ENCODE measurements at places on chromosomes 11 and 22. TPM values are rescaled to one million over a fixed set of nuclear protein-coding genes. Genes with fewer than 3 reads are reported as not detected.

DNA sequence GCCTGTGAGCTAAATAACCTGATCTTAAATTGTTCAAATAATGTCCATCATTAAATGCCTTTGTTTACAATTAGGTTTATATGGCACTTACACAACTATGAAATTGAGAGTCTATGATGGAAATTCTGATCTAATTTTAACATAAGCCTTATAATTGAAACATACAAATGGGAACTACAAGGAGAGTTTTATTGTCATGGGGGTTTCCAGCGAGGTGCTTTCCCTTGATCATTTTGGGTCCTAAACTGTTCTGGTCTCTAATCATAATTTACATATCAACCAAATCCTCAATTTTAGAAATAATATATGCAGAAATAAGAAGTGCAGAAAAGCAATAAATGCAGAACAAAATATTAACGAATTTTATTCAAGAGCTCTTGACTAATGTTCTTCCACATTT lies 44.9 kb downstream of the RRAS2 start:
- no peak overlapping the region for H3K27ac ChIP-seq
- H3K4me1 ChIP-seq = peaks cover 31% of the 10 kb centered on the region
- H3K4me3 ChIP-seq = no peak overlapping the region
- DNase-seq = no peak

- peak; percentile 43 for DNase-seq
- H3K27me3 ChIP-seq = no peaks in the 10 kb centered on the region
- peaks cover 3% of the 10 kb centered on the region for H3K36me3 ChIP-seq
- H3K27ac ChIP-seq = no peak overlapping the region
- no peak overlapping the region for H3K4me3 ChIP-seq
- peaks cover 23% of the 10 kb centered on the region for H3K4me1 ChIP-seq
Measured at GRCh38 chr11:297586-298405, 1.5 kb downstream of the IFITM5 start.

GRCh38 chr22:22836635-22837034 lies 51.0 kb upstream of the IGLL5 start:
- DNase-seq = no peak
- peaks cover 13% of the 10 kb centered on the region for H3K4me1 ChIP-seq
- H3K27ac ChIP-seq = no peak overlapping the region
- no peak overlapping the region for H3K4me3 ChIP-seq
- H3K27me3 ChIP-seq = no peaks in the 10 kb centered on the region
- H3K36me3 ChIP-seq = no peaks in the 10 kb centered on the region

GRCh38 chr11:16338393-16338792 lies 18.0 kb downstream of the SOX6 start:
- no peak for DNase-seq
- H3K4me1 ChIP-seq = no peaks in the 10 kb centered on the region
- H3K4me3 ChIP-seq = no peak overlapping the region
- H3K27ac ChIP-seq = no peak overlapping the region
- no peaks in the 10 kb centered on the region for H3K27me3 ChIP-seq

- no peak overlapping the region for H3K4me3 ChIP-seq
- DNase-seq = no peak
- no peaks in the 10 kb centered on the region for H3K27me3 ChIP-seq
- H3K4me1 ChIP-seq = no peaks in the 10 kb centered on the region
Measured at GRCh38 chr11:132095230-132096131, 725.1 kb downstream of the NTM start.

DNA sequence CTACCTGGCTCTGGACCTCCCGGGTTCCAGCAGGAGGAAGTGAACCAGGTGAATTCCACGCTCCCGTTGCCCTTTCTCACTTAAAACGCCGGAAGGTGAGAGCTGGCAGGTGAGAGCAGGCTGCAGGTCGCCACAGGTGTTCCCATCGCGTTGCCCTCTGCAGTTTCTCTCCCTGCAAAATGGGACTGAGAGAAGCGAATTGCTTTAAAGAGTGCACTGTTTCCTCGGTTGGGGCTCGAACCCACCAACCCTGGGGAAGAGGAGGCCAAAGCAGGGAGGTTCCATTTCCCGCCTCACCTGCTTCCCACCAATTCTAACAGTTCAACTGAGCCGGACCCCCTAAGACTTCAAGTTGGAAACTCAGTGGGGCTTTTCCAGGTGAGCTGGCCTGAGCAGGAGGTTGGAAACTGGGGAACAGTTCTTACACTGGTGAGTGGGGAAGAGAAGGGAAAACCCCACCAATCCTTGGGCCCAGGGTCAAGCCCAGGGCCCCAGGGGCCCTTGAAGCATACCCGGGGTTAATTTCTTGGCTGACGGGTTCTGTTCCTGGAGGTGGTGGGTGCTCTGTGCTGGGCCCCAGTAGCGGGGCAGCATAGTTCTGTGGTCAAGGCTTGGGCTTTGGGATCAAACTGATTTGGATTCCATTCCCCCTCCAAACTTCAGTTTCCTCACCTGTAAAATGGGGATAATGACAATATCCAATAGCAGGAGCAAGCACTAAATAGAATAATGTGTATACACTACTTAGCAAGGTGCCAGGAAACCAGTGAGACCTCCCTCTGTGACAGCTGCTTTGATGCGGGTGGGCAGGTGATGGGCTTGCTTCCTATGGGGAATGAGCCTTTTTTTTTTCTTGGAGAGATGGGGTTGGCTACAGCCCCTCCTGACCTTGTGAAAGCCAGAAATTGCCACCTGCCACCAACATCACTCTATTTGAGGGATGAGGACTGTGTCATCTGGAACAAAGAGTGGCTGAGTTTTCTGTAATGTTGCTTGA lies 788 bp downstream of the CD82 start:
- H3K4me3 ChIP-seq = peak overlapping the region; percentile 97
- H3K27ac ChIP-seq = peak overlapping the region; percentile 82
- H3K27me3 ChIP-seq = no peaks in the 10 kb centered on the region
- peaks cover 53% of the 10 kb centered on the region for H3K4me1 ChIP-seq

DNA sequence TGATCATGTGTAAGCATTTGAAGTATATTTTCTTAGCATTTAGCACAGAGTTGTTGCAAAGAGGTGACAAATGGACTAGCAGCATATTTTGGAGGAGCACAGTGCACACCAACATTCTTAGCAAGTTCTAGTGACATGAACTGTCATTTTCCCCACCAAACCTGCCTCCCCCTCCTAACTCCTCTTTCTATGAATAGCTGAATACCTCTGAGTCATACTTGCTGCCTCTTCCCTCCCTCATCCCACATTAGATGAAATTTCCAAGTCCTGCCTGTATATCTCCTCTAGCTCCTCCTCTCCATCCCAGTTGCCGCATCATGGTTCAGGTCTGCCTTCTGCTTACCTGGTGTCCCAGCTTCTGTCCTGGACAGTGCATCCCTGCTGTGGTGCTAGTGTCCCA lies 7.2 kb downstream of the OSBP2 start:
- H3K4me1 ChIP-seq = no peaks in the 10 kb centered on the region
- H3K27me3 ChIP-seq = no peaks in the 10 kb centered on the region
- no peak overlapping the region for H3K4me3 ChIP-seq
- no peaks in the 10 kb centered on the region for H3K36me3 ChIP-seq
- no peak for DNase-seq

DNA sequence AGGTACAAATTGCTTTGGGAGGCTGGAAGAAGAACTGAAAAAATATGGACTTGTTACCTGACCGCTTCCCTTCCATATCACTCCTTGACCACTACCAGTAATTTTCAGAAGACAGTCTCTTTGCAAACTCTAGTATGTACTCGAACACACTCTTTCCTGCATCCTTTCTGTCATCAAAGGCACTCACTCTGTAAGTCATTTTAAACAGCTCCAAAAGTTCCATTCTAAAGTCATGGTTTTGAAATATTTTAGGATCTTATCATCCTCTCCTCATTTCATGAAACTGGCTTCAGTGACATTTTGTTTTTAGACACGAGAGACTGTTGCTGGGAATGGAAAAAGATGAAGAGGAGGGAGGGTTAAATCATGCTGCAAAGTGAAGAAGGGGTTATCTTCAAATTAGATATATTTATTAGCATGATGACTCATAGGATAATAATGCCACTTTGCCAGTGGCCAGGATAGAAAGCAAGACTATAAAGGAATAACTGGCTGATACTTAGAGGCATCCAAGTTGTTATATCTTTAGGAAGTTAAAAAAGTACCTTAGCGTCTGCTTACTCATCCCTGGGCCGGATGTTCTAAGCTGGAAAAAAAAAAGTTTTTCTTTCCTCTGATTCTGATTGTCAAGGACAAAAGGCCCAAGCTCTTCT lies 549.3 kb downstream of the METTL15 start:
- no peaks in the 10 kb centered on the region for H3K36me3 ChIP-seq
- H3K4me3 ChIP-seq = no peak overlapping the region
- no peaks in the 10 kb centered on the region for H3K27me3 ChIP-seq
- DNase-seq = no peak
- H3K4me1 ChIP-seq = no peaks in the 10 kb centered on the region
- no peak overlapping the region for H3K27ac ChIP-seq

DNA sequence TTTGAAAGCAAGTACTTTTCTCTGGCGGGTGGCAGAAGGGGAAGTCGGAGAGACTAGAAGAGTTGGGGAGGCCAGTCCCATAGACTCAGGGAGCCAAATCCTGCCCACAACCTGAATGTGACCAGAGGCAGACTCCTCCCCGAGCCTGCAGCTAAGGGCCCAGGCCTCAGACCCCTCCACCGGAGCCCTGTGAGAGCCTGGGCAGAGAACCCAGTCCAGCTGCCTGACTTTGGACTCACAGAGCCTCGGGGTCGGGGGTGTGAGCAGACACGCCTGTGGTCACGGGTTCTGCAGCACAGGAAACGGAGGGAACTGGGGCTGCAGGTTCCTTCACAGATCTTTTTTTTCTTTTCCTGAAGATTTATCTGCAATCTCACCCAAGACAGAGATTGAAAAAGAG lies 312.3 kb downstream of the CTTN start:
- H3K36me3 ChIP-seq = no peaks in the 10 kb centered on the region
- no peak for DNase-seq
- H3K27me3 ChIP-seq = no peaks in the 10 kb centered on the region
- H3K27ac ChIP-seq = no peak overlapping the region
- no peak overlapping the region for H3K4me3 ChIP-seq
- no peaks in the 10 kb centered on the region for H3K4me1 ChIP-seq

- DNase-seq = no peak
- no peak overlapping the region for H3K27ac ChIP-seq
- no peaks in the 10 kb centered on the region for H3K27me3 ChIP-seq
- H3K4me1 ChIP-seq = no peaks in the 10 kb centered on the region
- H3K4me3 ChIP-seq = no peak overlapping the region
- H3K36me3 ChIP-seq = no peaks in the 10 kb centered on the region
Measured at GRCh38 chr11:86575927-86576326, 96.5 kb downstream of the ME3 start.

DNA sequence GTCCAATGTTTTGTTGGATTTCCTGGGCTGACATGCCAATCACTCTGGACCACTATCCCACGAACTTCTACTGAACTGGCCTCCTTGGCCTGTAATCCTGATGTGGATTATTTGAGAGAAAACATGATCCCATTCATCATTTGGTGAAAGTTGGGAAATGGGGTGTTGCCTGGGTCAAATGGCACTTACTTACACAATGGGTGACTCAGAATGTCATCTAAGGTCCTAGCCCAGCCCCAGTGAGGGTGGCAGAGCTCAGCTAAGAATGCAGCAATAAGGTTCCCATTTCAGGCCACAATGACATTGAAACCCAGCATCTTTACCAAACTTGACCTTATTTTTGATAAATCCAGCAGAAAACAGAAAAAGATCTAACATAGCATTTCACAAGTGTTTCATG lies 8.0 kb upstream of the DSCAML1 start:
- no peaks in the 10 kb centered on the region for H3K36me3 ChIP-seq
- no peaks in the 10 kb centered on the region for H3K27me3 ChIP-seq
- no peak for DNase-seq
- no peak overlapping the region for H3K27ac ChIP-seq
- peaks cover 10% of the 10 kb centered on the region for H3K4me1 ChIP-seq

GRCh38 chr11:1307163-1307870 lies 2.1 kb downstream of the TOLLIP start:
- no peaks in the 10 kb centered on the region for H3K36me3 ChIP-seq
- H3K4me3 ChIP-seq = no peak overlapping the region
- peaks cover 45% of the 10 kb centered on the region for H3K4me1 ChIP-seq

DNA sequence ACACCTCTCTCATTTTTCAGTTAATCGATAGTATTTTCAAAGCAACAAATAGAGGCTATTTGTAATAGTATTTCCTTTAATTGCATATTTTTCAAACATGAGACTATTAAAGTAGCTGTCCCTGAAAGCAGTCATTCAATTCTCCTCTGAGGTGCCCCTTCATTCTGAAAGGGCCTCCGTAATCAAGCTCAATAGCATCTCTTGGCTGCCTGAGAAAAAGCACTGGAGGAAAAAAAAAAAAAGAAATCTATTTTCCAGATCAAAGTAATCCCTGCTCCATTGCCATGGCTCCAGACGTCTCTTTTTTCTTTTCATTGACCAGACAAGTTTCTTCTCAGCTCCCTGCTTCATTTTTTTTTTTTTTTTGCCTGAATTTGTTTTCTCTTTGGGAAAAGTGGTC lies 154.5 kb upstream of the BLID start:
- no peak for DNase-seq
- no peaks in the 10 kb centered on the region for H3K36me3 ChIP-seq
- H3K4me3 ChIP-seq = no peak overlapping the region
- H3K27ac ChIP-seq = no peak overlapping the region
- no peaks in the 10 kb centered on the region for H3K4me1 ChIP-seq

DNA sequence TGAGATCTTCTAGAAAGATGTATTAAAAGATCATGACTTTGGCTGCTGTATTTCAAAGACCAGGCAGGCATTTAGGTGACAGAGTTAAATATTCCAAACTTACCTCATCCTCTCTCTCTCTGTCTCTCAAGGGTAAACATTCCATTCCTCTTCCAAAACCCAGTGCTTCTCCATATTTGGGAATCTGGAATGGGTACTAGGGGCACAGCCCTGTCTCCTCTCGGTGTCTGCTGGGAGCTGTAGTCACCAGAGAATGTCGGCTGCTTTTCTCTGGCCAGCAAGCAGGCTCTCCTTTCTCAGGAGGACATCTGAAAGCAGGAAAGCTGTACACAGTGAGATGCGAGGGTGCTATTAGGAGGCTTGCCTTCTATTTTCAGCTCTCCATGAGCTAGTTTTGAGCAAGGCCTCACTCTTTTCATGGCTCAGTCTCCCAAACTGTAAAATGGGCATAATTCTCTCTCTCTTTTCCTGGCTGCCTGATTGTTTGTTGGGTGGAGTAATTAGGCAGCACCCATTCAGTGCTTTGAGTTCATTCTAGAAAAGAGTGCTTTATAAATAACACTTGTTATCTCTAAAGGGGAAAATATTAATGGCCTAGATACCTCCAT lies 9.3 kb upstream of the PEX26 start:
- DNase-seq = no peak
- no peak overlapping the region for H3K27ac ChIP-seq
- peaks cover 10% of the 10 kb centered on the region for H3K27me3 ChIP-seq
- H3K4me1 ChIP-seq = no peaks in the 10 kb centered on the region

GRCh38 chr11:35825386-35825785 lies 118.5 kb upstream of the LDLRAD3 start:
- no peak overlapping the region for H3K4me3 ChIP-seq
- DNase-seq = no peak
- no peak overlapping the region for H3K27ac ChIP-seq
- H3K36me3 ChIP-seq = no peaks in the 10 kb centered on the region
- H3K4me1 ChIP-seq = peaks cover 9% of the 10 kb centered on the region
- no peaks in the 10 kb centered on the region for H3K27me3 ChIP-seq

TSSK2 gene
- not detected for polyA plus RNA-seq

DNAJB13 gene
- polyA plus RNA-seq = not detected

PPP6R2 gene
- polyA plus RNA-seq = 27.7 TPM

TMEM184B gene
- polyA plus RNA-seq = 23.8 TPM

NKAPD1 gene
- polyA plus RNA-seq = 7.7 TPM

APOBEC3B gene
- 1.3 TPM for polyA plus RNA-seq

POTEH gene
- not detected for polyA plus RNA-seq

CCDC73 gene
- polyA plus RNA-seq = not detected

SYNGR1 gene
- 0.62 TPM for polyA plus RNA-seq

MN1 gene
- 0.02 TPM for polyA plus RNA-seq

SESN3 gene
- polyA plus RNA-seq = 1.8 TPM

CD6 gene
- polyA plus RNA-seq = 281 TPM

VWA5A gene
- 12.3 TPM for polyA plus RNA-seq

PKDREJ gene
- polyA plus RNA-seq = not detected

XNDC1N gene
- 4.6 TPM for polyA plus RNA-seq

FOLR1 gene
- polyA plus RNA-seq = not detected
